ENCODE measurements at places on chromosomes 2 and 18. TPM values are rescaled to one million over a fixed set of nuclear protein-coding genes. Genes with fewer than 3 reads are reported as not detected.

DNA sequence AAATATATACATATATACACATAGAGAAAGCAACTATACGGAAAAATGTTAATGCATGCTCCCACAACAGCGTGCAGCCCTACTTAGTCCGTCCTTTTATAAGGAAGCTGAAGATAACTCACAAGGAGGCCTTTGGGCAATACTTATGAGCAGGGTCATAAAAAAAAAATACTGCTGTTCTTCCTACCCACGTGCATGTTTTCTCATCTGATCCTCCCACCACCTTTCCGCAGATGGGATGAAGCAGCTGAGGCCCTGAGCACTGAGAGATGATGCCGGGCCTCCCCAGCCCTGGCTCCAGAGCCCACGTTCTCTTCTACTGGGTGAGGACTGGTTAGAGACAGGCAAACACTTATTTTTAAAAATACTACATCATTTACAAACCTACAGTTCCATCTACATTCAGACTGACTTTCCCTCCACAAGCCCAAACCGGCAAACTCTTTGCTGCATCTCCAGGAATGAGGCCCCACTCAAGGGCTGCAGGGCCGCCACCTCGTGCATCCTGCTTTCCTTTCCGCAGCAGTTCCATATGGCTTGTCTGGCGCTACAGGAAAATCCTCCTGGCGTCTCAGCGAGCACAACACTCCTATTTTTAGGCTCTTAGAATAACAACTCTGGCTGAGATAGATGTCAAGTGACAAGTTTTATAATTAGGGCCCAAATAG is 41.6 kb downstream of the TBC1D8 start:
- ATAC-seq = no peak

Gene CHRND
- not detected for total RNA-seq

Gene PRSS56
- total RNA-seq = not detected

DNA sequence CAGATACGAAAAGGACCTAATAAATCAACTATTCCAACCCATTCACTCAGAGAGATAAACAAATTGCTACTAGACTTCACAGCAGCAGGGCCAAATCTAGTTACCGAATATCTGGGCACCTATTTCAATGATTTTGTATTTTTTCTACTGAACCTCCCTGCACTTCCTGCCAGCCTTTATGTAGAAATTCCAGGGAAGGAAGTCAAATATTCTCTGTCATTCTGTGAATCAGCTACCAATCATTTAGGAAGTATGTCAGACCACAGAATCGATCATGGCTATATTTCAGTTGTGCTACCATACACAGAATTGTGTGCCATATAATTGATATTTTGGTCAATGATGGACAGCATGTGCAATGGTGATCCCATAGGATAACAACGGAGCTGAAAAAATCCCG is 109.6 kb upstream of the SPOPL start:
- ATAC-seq = no peak

Gene GREB1L
- not detected for total RNA-seq

DNA sequence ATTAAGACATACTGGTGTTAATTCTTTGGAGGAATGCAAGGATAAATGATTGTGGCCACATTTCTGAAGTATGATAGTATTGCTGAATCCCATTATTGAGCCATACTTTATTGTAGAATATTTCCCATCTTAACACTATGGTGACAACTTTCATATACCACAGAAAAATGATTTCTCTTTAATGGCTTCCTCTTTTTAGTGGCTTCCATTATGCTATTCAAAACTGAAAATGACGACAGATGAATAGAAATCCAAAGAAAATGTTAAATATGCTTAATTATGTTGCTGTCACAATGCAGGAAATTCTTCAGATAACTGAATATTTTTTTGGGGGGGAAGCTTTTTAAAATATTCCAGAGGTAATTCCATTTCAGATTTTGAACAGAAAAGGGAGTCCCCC is 88.9 kb upstream of the TMEM200C start:
- ATAC-seq = no peak

Gene COLEC12
- 0.68 TPM for total RNA-seq

- ATAC-seq = peak; percentile 47
Observed at GRCh38 chr18:51668101-51668500, 470.6 kb upstream of the MEX3C start.

GRCh38 chr18:23721696-23722480 is 32.6 kb downstream of the LAMA3 start:
- ATAC-seq = peak; percentile 19

- no peak for ATAC-seq
Observed at GRCh38 chr18:45688113-45688512, 35.9 kb upstream of the SLC14A1 start.

Gene VSNL1
- total RNA-seq = 65.6 TPM

- ATAC-seq = no peak
Observed at GRCh38 chr2:88856409-88857135, 165.1 kb downstream of the RPIA start.

Gene GDF7
- 0.32 TPM for total RNA-seq

Gene MBD1
- 44.2 TPM for total RNA-seq

GRCh38 chr2:161571051-161571429 is 53.2 kb upstream of the SLC4A10 start:
- ATAC-seq = no peak
